ENCODE measurements at places on chromosomes 16 and 17. TPM values are rescaled to one million over a fixed set of nuclear protein-coding genes. Genes with fewer than 3 reads are reported as not detected.

DNA sequence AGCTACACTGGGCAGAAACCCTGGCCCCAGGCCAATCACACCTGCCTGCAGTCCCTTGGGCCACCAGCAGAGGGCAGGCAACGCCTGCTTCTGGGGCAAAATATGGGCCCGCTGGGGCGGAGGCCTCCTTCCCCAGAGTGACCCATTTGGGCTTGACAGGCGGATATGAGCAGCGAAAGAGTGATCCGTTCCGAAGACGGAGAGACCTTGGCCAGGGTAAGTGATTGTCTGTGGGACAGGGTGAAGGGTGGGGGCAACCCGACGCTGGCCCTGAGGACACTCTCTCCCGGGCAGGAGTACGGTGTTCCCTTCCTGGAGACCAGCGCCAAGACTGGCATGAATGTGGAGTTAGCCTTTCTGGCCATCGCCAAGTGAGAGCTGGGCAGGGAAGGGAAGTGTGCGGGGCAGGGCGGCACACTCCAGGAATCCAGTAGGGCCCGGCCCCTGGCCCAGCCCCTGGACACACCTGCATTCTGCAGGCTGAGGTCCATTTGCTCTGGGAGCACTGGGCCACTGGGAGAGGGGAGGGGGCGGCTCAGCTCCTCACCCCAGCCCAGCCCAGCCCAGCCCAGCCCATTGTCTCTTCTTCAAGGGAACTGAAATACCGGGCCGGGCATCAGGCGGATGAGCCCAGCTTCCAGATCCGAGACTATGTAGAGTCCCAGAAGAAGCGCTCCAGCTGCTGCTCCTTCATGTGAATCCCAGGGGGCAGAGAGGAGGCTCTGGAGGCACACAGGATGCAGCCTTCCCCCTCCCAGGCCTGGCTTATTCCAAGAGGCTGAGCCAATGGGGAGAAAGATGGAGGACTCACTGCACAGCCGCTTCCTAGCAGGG, 3.5 kb upstream of the NHERF1 start:
- no peak for DNase-seq

- no peak for DNase-seq
Measured at GRCh38 chr16:58628845-58629732, 537 bp downstream of the CNOT1 start.

DNA sequence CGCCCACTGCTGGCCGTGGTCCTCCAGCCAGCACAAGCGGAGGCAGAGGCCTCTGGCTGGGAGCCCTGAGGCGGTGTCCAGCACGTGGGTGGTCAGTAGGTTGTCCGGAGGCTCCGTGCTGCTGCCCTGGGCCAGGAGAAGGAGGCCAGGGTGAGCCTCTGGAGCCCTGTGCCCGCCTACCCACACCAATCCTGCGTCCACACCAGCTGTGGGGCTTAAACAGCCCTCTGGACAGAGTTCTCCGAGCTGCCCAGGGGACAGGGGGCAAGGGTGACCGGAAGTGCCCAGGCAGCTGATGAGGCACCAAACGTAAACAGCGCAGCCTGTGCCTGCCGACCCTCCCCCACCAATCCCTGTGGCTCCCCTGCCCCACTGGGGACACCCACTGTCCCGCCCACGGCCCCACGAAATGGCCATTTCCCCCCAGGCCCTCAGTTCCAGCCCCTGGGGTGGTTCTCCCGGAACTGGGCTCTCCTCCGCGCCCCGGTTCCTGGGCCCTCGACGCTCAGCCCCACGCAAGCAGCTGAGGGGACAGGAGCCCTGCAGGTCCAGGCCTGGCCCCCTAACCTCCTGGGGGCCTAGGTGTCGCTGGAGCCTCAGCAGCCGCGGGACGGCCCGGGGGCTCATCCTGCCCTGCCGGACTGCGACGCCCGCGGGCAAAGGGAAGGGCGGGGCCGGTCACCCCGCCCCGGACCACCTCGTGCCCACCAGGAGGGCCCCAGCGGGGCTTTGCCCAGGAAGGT, 27.9 kb upstream of the DBNDD1 start:
- DNase-seq: no peak

DNA sequence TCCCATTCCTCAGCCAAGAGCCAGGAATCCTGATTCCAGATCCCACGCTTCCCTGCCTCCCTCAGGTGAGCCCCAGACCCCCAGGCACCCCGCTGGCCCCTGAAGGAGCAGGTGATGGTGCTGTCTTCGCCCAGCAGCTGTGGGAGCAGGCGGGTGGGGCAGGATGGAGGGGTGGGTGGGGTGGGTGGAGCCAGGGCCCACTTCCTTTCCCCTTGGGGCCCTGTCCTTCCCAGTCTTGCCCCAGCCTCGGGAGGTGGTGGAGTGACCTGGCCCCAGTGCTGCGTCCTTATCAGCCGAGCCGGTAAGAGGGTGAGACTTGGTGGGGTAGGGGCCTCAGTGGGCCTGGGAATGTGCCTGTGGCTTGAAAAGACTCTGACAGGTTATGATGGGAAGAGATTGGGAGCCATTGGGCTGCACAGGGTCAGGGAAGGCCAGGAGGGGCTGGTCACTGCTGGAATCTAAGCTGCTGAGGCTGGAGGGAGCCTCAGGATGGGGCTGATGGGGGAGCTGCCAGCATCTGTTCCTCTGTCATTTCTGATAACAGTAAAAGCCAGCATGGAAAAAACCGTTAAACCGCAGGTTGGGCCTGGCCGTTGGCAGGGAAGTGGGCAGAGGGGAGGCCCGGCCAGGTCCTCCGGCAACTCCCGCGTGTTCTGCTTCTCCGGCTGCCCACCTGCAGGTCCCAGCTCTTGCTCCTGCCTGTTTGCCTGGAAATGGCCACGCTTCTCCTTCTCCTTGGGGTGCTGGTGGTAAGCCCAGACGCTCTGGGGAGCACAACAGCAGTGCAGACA, at the start of gene SPN:
Gene SPN (plus strand): TSS at position 232 of the 791 bp plus-strand sequence. CDS start 482 bp downstream, at position 714.
- DNase-seq: no peak

- DNase-seq: peak; percentile 79
Measured at GRCh38 chr17:8152112-8152775, at the start of gene PER1. TSS of gene PER1 (minus strand) at chr17:8152404. CDS start at chr17:8150706, 1,698 bp downstream.

GRCh38 chr16:58499092-58499511, 841 bp upstream of the NDRG4 start:
- DNase-seq: no peak

GRCh38 chr16:13426269-13426668, 493.7 kb upstream of the ERCC4 start:
- DNase-seq: no peak

DNA sequence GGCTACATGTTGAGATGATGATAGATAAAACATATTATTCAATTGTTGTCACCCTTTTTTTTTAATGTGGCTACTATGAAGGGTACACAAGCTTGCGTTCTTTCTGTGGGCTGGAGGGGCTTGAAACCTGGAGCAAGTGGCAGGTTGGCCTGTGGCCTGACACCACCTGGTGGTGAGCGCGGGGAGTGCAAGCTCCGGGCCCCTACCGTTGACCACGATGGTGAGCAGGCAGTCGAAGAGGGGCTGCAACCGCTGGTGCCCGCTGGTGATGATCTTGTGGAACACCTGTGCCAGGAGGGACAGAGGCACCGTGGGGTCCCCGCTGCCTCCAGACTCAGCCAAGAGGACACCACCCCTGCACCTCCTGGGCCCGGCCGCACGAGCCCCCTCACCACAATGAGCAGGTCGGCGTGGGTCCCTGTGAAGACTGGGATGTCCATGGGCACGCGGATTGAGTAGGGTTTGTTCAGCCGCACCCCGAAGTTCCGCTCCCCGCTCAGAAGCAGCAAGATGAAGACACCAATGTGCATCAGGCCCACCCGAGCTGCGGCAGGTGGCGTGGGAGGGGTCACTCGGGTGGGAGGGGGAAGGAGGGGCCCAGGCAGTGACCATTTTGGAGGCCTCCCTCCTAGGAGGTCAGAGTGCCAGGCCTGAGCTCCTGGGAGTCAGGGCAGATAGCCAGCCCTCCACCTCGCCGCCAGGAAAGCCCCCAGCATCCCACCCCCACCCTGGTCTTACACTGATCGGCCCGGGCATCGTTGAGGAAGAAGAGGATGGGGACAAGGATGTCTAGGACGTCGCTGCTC, 14.4 kb downstream of the HID1 start:
- no peak for DNase-seq

DNA sequence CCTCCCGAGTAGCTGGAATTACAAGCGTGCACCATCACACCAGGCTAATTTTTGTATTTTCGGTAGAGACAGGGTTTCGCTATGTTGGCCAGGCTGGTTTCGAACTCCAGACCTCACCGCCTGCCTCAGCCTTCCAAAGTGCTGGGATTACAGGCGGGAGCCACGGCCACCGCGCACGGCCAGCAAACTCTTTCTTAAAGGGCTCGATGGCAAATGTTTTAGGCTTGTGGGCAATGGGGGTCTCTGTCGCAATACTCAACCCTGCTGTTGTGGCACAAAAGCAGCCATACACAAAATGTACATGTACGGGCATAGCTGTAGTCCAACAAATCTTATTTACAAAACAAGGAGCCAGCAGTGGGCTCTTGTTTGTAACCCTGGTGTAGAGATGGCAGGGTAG, 18.4 kb downstream of the PARN start:
- no peak for DNase-seq

- DNase-seq: no peak
Measured at GRCh38 chr16:74080311-74080710, 216.3 kb upstream of the PSMD7 start.

GRCh38 chr16:87056083-87056482, 261.1 kb downstream of the C16orf95 start:
- no peak for DNase-seq

- DNase-seq: no peak
Measured at GRCh38 chr16:57773019-57773418, 29.3 kb downstream of the KIFC3 start.

- no peak for DNase-seq
Measured at GRCh38 chr17:37305406-37305905, 70.3 kb upstream of the C17orf78 start.

- DNase-seq: no peak
Measured at GRCh38 chr16:73711406-73712080, 585.1 kb upstream of the PSMD7 start.

DNA sequence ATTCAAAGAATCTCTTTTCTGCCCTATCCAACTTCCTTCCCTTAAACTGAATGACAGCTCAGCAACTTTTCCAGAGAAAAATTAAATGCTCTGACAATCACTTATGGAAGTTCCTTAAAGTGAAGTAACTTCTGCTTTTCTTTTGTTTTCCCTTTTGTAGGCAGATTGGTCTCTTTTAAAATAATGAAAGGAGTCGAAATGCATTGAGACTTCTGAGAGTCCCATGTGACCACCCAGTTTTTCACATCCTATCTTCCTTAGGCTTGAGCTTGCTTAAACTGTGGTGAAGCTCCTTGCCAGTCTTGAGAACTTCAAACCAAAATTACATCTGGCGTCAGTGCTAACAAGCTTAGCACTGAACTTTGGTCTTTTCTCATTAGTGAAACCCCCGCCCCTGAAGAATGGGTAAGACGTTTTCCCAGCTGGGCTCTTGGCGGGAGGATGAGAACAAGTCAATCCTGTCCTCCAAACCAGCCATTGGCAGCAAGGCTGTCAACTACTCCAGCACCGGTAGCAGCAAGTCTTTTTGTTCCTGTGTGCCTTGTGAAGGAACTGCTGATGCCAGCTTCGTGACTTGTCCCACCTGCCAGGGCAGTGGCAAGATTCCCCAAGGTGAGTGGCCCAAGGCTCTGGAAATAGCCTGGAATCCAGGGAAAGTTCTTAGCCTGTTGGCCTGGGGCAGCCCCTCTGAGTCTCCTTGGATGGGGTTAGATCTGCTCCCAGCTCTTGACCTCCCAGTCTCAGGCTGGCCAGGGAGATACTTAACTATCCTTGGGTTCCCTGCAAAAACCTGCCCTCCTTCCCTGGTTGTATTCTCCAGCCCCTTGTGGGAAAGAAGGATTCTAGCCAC, 1.2 kb downstream of the TMEM106A start:
- no peak for DNase-seq

- DNase-seq: no peak
Measured at GRCh38 chr17:31721291-31722025, 137.6 kb downstream of the COPRS start.

DNA sequence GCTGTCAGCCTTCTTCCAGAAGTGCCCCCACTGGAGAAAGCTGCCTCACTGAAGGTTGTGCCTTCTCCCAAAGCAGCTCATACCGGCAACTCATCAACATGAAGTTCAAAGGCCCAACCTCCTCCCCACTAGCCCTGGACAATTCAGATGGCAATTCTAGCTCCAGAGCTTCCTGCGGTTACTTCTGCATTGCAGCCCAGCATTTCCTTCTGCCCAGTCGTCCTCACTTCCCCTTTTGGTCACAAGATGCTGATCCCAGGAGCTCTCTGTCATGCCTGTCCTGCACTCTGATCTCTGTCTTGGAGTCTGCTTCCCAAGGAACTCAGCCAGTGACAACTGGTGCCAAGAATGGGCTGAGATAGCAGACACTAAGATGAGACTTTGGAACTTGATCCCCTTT, 178.2 kb upstream of the SOX9 start:
- no peak for DNase-seq

GRCh38 chr17:45662432-45662831, 121.7 kb upstream of the CRHR1 start:
- DNase-seq: no peak

GRCh38 chr17:45792437-45792836, 8.3 kb downstream of the CRHR1 start:
- no peak for DNase-seq

- no peak for DNase-seq
Measured at GRCh38 chr17:55500103-55500502, 11.1 kb downstream of the SMIM36 start.

DNA sequence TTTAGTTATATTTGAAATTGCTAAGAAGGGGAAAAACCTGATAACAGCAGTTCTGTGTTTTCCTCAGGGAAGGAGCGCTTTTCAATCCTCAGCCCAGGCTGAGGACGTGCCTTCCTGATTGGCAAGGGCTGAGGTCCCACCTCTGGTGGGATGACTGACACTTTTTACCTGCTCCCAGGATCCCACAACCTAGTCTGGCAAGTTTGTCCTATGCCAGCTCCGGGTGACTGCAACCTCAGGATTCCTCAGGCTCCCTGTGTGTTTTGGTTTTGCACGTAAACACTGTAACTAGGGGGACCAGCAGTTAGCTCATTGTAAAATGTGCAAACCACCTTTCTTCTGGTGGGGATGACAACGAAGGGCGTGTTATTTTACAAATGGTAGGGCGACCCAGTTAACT, 7.5 kb downstream of the MARCHF10 start:
- DNase-seq: peak; percentile 69

- no peak for DNase-seq
Measured at GRCh38 chr17:75506888-75507287, 8.4 kb downstream of the CASKIN2 start.

DNA sequence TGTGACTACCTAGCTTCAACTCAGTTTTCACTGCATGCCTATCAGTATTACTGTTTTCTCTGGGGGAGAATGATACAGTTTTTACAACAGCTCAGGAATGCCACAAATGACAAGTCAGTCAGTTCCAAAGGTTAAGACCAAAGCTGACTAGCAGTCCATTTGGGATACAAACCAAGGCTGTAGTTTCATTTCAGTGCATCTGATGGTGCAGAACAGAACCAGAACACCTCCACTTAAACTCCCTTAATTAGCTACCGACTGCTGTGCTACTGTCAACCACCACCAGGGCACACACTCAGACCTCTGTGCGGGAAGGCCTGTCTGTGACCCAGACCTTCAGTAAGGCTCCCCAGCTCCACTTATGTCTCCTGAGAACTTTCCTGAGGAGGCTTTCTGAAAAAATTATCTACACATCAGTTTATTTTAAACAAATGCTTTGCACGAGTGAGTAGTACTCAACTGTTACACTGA, 20.4 kb downstream of the NFE2L1 start:
- no peak for DNase-seq

- no peak for DNase-seq
Measured at GRCh38 chr16:17972460-17972943, 364.0 kb downstream of the NPIPA8 start.

The EXOC3L1 gene
- polyA plus RNA-seq: 3.7 TPM

The SOX15 gene
- polyA plus RNA-seq: 15.3 TPM

The DNASE1L2 gene
- 0.77 TPM for polyA plus RNA-seq

The IFI35 gene
- 34.8 TPM for polyA plus RNA-seq

The KRTAP1-1 gene
- not detected for polyA plus RNA-seq

The KRT36 gene
- not detected for polyA plus RNA-seq

The ASPHD1 gene
- 1.1 TPM for polyA plus RNA-seq

The DHX58 gene
- 16.1 TPM for polyA plus RNA-seq

The LLGL2 gene
- polyA plus RNA-seq: 15.1 TPM
